ENCODE measurements at places on chromosomes 6 and 20.

GRCh38 chr20:37413379-37413778 lies 67.4 kb downstream of the SRC start:
- DNase-seq, result no peak

- no peak for DNase-seq
These were observed 169.5 kb downstream of the VEGFA start for GRCh38 chr6:43939281-43940070.

GRCh38 chr6:124719913-124720312 lies 242.3 kb upstream of the RNF217 start:
- DNase-seq, result no peak

GRCh38 chr6:149289966-149290365 lies 27.5 kb upstream of the TAB2 start:
- DNase-seq, result no peak

DNA sequence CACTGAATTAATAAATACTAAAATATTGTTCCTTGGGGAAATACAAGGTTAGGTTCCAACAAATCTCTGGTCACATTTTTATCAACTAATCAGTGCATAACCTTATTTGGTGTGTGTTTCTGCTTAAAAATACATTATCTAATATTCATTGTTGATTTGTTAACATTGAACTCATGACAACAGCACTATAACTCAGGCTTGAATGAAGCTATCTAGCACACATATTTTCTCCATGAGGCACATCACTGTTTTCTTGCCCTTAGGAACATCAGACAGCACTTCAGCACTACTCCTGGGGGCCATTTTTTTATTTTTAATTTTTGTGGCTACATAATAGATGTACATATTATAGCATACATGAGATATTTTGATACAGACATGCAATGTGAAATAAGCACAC lies 277.2 kb upstream of the NT5E start:
- DNase-seq, result no peak

GRCh38 chr20:44018259-44018941 lies 103.7 kb downstream of the TOX2 start:
- DNase-seq, result no peak

- DNase-seq, result no peak
These were observed 81.8 kb upstream of the KCNK16 start for GRCh38 chr6:39404312-39404711.

- DNase-seq, result no peak
These were observed 42.2 kb downstream of the GFOD1 start for GRCh38 chr6:13445005-13445743.

- no peak for DNase-seq
These were observed 283.0 kb downstream of the TSHZ2 start for GRCh38 chr20:53255102-53255710.

- no peak for DNase-seq
These were observed 788 bp downstream of the UST start for GRCh38 chr6:148747471-148748165.

GRCh38 chr6:99951016-99951805 lies 42.8 kb downstream of the MCHR2 start:
- no peak for DNase-seq

DNA sequence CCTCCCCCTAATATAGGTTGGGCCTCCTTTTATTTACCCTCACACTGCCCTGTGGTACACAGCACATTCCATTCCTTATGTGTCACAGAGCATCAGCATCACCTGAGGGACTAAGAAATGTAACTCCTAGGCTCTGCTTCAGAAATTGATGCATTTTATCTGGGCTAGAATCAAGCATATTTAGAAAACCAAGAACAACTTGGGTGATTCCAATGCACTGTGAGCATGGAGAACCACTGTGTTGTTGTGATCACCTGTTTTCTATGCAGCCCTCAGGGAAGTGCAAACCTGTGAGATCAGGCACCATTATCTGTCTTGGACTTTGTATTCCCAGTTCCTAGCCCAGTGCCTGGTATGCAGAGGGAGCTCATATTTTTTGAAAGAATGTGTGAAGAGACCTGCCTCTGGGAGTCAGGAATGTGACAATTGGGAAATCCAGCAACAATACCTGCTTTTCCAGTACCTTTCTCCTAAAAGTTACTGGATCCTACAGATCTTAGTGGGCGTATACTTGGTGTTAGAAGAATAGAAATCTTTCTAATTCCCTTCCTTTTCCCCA lies 7.0 kb downstream of the KAT14 start:
- DNase-seq, result no peak

DNA sequence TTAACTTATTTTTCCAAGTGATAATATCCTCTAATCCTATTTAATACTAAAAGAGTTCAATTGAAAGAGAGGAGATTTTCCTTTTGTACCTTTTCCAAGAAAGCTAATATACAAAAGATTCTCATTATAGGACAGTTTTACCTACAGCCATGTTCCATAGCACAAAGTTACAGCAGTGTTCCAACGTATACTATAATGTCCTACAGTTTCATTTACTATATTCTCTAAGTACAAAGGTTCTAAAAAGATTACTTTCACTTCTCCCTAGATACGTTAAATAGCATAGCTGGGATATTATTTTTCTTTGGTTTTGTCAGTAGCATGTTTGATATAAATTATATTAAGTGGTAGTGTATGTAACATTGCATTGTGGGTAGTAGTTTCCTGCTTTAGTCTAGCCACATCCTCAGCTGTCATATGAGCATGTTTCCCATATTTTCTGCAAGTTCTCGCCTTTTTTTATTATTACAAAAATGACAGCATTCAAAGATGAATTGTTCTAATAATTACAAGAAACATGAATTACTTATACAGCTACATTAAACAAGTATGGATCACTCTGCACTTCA lies 4.4 kb upstream of the RUNX2 start:
- DNase-seq, result no peak

DNA sequence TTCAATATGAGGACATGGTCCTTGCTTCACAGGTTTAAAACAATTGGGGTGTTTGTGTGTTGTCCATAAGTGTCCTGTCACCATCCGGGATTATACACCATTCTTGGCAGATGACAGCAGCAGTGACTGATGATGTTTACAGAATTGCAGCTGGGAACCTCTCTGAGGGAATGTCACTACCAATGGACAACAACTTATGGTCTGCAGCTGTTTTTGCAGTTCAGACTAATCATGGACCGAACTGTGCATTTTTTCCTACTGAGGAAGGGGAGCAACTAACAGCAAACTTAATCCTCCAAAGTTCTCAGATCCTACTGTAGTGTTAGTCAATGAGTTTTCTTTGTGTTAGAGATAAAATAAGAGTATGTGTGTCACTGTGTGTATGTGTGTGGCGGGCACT lies 26.0 kb downstream of the FAM229B start:
- no peak for DNase-seq

- no peak for DNase-seq
These were observed 69.4 kb upstream of the BMP2 start for GRCh38 chr20:6698056-6698455.

- no peak for DNase-seq
These were observed 28.1 kb upstream of the TXNDC5 start for GRCh38 chr6:7938562-7939183.

DNA sequence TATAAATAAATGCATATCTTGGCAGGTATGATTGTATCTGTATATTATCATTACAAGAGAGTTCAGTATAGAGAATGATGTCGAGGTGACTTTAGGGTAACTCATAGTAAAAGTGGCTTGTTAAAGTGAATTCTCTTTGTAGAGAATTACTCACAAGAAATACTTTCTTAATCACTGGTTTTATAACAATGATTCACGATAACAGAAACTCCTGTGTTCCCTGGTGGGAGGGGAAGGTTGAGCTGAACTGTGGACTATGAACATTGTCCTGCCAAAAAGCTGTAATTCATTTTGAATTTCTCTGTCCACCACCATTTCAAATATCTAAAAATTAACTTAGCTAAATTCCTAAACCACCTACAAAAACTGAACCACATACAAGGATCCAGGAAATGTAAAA lies 7.7 kb downstream of the TPMT start:
- DNase-seq, result no peak

DNA sequence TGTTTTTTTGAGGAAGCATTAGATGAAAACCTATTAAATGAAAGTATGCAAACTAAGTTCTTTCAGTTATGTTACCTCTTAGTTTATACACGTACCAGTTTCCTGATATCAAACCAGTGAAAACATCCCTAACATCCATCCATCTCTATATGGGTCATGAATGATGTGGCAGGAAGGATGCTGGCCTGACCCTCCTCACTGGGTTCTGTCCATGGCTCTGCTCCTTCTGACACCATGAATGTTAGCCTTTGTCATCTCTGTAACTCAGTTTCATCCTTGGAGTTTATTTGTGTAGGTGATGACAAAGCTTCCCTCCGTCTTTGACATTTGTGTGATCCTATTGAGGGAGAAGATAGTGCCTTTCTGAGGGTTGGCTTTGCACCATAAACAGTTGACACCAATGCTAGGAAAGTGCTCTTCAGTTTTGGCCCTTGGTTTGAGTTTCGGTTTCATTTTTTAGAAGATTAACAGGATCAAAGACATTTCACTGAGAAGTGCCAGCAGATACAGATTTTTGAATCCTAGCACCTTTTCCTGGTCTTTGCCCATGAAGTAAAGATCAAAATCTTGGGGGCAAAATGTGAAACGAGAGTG lies 72.0 kb upstream of the SCGN start:
- no peak for DNase-seq

DNA sequence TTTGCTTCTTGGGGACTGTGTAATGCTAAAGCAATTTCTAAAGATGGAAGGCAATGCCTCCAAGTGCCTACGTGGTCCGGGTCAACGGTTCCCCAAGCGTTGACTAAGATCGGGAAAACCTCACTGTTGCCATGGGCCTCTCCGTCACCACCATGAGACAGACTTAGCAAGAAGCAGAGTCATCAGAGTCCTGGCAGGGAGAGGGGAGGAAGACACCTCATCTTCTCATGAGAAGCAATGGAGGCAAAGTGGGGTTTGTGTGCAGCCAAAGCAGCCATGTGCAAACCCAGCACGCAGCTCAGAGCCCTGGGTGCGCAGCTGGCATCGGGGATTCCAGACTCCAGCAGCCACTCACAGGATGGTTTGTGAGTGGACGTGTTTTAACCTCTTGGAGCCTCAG lies 111.4 kb downstream of the SYNDIG1 start:
- no peak for DNase-seq

DNA sequence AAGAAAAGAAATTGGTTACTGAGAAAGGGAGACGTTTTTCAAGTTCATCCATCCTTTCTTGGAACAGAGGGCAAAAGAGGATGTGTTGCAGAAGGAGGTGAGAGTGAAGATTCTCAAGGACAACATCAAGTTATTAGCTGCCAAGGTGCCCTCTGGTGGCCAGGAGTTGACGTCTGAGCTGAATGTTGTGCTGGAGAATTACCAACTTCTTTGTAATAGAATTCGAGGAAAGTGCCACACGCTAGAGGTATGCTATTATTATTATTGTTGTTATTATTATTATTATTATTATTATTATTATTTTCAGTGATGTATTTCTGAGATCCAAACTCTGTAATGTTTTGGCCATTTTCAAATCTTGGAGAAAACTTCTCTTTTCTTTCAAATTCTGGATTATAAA lies 197.0 kb downstream of the UTRN start:
- DNase-seq, result peak; percentile 52

- no peak for DNase-seq
These were observed 31.4 kb downstream of the TFAP2A start for GRCh38 chr6:10383331-10384090.

GRCh38 chr6:11241793-11242201 lies 9.3 kb upstream of the NEDD9 start:
- no peak for DNase-seq

DNA sequence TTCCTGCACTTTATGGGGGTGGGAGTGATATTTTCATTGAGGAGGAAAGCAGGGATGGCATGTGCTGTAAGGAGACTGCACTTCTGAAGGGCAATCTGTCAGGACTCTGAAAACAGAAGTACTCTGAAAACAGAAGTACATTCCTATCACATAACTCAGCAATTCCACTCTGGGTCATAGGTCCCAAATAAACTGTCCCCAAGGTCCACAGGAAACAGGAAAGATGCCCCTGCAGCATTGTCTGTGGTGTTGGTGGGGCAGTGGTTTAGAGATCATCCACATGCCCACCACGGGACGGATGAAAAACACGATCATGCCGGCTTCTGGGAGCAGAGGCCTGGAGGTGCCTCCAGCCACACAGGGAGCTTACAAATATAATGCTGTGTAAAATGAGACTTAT lies 150.3 kb downstream of the OTOR start:
- no peak for DNase-seq

- DNase-seq, result no peak
These were observed 31.5 kb downstream of the METTL24 start for GRCh38 chr6:110326609-110327008.

DNA sequence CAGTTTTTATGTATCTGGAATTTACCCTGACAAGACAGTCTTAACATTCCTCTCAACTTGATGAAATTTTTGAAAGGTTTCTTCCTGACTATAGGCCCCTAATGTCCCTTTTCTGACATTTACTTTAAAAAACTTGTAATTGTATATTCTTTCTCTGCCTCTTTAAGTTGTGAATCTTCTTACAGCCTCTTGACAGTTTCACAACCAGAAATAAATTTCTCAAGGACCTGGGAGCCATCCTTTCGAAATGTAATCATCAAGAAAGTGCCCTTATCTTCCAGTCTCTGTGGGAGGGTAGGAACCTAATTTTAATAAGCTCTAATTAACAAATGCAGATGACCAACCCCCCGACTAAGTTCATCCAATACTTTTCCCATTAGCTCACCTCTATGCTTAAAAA lies 403.6 kb upstream of the GJE1 start:
- DNase-seq, result no peak

DNA sequence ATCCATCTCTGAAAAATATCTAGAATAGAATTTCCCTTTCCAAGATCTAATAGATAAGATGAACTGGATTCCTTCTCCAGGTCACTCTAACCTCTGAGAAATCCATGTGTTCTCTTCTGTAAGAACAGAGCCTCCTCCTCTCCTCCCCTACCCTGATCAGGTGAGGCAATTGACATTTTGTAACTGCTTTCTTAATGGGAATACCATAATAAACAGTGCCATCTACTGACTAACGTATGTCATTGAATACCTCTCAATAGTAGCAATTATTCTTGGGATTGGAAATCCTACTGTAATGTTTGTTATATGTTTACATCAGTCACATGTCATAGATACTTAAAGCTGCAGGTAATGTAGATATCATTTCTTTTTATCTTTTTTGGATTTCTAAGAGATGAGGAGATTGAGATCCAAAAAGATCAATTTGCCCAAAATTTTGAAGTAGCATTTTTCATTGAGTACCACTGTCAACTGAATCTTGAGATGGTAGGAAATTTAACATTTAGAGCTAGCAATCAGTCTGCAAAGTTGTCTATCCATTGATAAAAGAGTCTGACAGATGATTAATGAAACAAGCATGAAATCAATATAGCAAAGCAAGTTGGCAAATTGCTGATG lies 365.8 kb upstream of the HSF2 start:
- DNase-seq, result no peak

- DNase-seq, result no peak
These were observed 71.4 kb downstream of the LRRC1 start for GRCh38 chr6:53866226-53866625.

GRCh38 chr6:80728101-80728750 lies 621.8 kb downstream of the BCKDHB start:
- DNase-seq, result no peak

- DNase-seq, result no peak
These were observed 56.8 kb downstream of the EYA2 start for GRCh38 chr20:46951405-46951804.
